ENCODE measurements at places on chromosomes 6 and 20. TPM values are rescaled to one million over a fixed set of nuclear protein-coding genes. Genes with fewer than 3 reads are reported as not detected.

GRCh38 chr20:4763723-4764510 lies 42.2 kb downstream of the PRND start:
- DNase-seq: no peak

- DNase-seq: no peak
Observed at GRCh38 chr6:44266347-44266746, 996 bp upstream of the NFKBIE start.

DNA sequence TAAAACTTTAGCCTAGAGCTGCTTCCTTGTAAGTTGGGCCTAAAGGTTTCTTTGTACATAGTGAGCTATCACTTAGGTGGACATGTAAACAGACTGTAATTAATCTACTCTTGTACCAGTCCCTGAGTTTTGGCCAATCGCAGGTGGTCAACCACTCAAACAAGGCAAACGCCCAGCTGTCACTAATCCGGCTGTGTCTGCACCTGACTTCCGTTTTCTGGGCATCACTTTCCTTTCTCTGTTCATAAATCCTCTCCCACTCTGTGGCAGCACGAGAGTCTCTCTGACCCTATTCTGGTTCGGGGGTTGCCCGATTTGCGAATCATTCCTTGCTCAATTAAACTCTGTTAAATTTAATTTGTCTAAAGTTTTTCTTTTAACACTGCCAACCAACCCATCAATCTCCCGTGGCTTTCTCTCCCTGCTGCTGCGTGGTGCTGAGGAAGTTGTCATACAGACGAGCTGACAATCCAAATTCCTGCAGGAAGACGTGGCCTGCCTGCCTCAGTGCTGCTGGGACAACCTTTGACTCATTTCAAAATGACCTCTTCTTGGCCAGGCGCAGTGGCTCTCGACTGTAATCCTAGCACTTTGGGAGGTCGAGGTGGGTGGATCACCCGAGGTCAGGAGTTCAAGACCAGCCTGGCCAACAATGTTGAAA lies 206.3 kb downstream of the QKI start:
- DNase-seq: no peak

GRCh38 chr6:32139590-32139989 lies 9.5 kb upstream of the FKBPL start:
- DNase-seq: no peak

GRCh38 chr6:35492258-35492973 lies 4.5 kb downstream of the TEAD3 start:
- peak; percentile 39 for DNase-seq

DNA sequence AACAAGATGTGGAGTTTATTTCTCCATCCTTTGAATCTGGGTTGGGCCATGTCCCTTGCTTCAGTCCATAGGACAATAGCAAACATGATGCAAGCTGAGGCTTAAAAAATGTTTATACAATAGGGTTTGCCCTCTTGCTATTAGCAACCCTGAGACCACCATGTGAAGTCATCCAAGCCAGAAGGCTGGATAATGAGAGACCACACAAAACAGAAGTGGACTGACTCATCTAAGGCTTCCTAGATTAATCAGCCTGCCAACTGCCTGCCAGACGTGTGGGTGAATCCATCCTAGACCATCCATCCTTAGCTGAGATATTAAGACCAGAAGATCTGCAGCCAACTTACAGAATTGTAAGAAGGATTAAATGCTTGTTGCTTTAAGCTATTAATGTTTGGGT lies 38.1 kb upstream of the ISM1 start:
- no peak for DNase-seq

- no peak for DNase-seq
Observed at GRCh38 chr6:114170372-114170771, 172.5 kb downstream of the HS3ST5 start.

GRCh38 chr6:105966481-105966880 lies 119.7 kb upstream of the PRDM1 start:
- DNase-seq: no peak

GRCh38 chr6:129203190-129203900 lies 320.4 kb downstream of the LAMA2 start:
- peak; percentile 12 for DNase-seq

DNA sequence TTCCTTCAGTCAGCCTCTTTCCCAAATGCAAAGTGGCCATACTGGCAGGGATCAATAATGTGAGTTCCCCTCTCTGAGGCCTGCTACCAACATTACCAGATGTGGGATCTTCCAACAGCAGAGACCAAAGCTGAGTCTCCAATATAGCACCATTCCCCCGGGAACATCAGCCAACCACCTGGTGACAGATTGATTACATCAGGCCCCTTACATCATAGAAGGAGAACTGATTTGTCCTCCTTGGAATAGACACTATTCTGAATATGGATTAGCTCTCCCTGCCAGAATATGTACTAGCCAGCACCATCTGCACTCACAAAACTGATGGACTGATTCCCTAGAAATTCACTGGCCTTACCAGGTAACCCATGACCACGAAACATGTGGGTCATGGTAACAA lies 61.9 kb upstream of the CARMIL1 start:
- no peak for DNase-seq

DNA sequence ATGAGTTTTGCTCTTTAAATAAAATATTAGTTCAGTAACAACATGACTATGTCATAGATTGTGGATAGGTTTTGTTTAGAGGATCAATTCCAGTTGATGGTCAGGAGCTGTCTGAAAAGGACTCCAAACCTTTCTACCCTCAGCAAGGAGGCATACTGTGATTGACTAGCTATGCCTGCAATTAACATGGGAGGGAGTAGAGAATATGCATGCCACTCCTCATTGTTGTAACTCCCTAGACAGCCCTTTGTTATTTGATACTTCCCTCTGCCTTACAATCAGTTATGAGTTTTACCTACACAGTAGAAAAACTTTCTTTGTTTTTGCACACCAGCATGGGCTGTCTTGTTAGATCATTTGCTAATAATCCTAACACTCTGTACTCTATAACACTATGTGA lies 1418.5 kb downstream of the KHDRBS2 start:
- no peak for DNase-seq

GRCh38 chr6:15363164-15363522 lies 117.3 kb downstream of the JARID2 start:
- DNase-seq: no peak

- no peak for DNase-seq
Observed at GRCh38 chr6:108119769-108120141, 45.2 kb upstream of the OSTM1 start.

- no peak for DNase-seq
Observed at GRCh38 chr6:142679907-142680700, 264.9 kb downstream of the HIVEP2 start.

- DNase-seq: peak; percentile 48
Observed at GRCh38 chr6:87473419-87473903, 687 bp downstream of the SLC35A1 start.

- DNase-seq: peak; percentile 45
Observed at GRCh38 chr20:58604128-58604881, 46.8 kb upstream of the STX16 start.

DNA sequence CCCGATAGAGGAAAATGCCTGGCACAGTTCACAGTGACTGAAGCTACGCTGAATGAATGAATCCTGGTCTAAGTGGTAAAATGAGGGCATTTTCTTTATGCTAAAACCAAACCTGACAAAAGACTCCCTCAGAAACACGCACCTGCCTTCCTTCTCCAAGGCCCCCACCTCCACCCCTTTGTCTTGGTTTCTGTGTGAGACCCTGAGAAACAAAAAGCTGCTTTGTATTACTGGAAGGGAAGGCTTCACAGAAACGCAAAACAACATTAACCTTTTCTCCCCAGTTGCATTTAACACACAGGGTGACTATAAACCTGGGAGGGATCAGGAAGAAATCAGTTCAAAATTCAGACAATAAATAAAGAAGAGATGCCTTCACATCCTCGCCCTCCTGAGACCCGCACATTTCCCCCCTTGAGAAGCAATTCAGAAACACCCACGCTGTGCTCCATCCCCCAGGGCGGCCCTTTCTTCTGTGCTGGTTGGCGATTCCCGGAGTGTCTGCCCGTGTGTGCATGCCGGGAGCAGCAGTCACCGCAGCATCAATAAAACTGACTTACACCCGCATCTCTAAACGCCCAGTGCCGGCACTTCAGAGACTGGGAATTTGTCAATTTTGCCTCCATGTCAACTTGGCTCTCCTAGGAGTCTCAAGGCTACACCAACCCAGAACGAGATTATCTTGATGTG lies 67.2 kb upstream of the TRAF3IP2 start:
- no peak for DNase-seq

- DNase-seq: no peak
Observed at GRCh38 chr20:24382743-24383142, 86.7 kb upstream of the SYNDIG1 start.

DNA sequence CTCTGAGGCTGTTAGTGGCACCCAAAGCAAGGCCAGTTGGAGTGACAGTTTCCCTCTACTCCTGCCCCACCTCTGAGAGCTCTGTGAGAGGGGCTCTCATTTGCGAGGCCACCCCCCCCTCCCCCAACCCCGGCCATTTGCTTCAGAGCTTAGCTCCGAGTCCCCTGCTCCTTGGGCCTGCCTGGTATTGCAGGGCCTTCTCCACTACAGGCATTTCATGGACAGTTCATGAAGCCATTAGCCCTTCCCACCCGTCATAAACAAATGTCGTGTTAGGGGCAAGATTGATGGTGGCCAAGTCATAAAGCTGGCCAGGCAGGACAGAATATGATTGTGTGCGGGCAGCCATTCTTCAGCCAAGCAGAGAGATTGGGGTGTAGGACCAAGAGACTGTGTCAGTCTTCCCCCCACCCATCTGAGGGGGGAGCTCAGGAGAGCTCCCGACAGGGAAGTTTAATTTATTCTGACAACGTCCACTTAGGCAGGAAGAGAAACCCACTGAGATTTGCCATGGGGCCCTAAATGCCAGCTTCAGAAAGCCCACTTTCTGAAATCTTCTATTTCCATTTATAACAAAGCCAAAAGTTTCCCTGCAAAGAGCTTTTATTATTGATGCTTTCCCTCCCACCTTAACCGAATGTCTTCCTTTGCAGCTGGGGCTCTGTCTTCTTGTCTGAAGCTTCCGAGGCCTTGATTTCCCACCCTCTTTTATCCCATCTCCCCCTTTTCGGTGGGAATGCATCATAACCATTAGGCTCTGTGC lies 7.2 kb downstream of the FOXC1 start:
- DNase-seq: no peak

DNA sequence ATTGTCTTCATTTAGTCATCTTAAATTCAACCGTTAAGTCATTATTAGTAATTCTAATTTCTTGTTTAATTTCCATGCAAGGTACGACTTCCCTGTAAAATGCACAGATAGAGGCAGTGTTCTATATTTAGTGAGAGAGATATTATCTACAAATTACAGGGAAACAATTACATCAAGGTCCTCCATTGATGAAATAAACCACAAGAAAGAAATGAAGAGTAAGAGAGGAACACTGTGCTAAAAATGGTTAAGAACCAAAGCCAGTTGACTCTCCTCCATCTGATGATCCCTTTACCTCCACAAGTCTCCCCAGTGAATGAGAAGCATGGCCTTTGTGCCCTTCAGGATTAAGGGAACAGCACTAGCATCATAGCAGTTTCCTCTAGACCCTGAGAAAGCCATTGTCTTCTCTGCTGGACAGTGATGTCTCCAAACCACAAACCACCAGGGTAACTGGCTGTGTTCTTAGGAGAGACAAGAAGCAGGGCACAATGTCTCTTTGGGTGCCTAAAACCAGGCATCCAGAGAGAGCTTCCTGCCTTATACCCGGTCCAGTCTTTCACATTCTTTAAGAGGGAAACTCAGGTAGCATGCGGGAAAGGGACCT lies 38.1 kb downstream of the IRF4 start:
- no peak for DNase-seq

GRCh38 chr6:79833264-79833963 lies 113.9 kb downstream of the ELOVL4 start:
- DNase-seq: peak; percentile 41

DNA sequence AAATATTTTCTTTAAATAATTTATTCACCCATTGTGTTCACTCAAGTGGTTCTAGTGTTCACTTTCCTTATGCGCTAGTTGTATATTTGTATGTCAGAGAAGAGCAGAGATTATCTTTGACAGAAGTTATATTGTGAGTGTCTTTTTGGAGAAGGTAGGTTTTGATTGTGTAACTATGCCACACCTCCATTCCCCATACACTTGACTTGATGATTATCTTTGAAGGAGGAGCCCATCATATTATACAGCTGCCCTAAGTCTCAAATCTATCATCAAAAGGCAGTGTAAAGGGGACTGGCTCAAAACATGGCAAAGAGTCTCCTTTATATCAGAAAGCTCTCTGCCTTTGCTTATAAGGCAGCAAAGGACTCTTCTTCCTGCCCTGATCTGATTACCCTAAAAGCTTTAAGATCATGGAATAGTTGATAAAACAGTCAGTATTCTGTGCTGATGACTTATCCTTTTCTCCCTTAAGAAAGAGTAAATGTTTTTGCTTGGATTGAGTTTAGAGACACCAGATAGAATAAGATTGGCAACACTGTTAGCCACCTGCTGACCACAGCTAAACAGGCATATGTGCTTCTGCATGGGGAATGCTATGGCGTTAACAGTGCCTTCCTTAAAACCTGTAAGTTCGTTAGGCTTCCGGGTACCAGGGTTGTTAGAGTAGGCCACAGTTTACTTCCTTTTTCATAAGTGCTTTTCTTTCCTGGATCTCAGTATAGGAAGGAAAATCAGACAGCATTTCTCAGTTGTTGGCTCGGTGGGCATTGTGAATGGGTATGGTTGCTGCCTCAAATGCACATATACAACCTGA lies 22.6 kb downstream of the TOP1 start:
- no peak for DNase-seq

GRCh38 chr20:20568604-20569205 lies 143.7 kb downstream of the RALGAPA2 start:
- DNase-seq: peak; percentile 51

GRCh38 chr6:139306291-139306981 lies 14.6 kb upstream of the TXLNB start:
- no peak for DNase-seq

DNA sequence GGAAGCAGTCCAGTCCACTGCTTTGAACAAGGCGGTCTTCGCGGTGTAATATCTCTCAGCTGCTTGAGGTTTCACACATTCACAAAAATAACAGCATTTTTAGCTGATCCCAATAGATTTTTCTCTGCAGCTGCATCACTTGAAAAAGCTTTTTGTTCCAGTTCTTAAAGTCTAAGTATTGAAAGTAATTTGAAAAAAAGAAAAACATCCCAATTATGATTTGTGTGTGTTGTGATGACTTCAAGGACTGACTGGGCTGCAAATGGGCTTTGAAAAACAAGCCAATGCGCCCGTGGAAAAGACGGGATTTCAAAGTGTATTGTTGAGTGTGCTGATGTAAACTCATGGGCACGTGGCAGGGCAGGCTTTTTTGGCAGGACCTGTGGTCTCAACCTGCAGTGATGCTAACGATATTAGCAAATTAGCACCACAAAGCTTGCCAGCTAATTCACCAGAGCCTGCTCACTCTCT lies 151.1 kb downstream of the TMEM242 start:
- DNase-seq: no peak

Gene TRIM40
- not detected for total RNA-seq

Gene SCAND1
- total RNA-seq: 41.0 TPM

Gene HLA-DQB1
- total RNA-seq: not detected

Gene CLIC1
- 701 TPM for total RNA-seq

Gene PSMF1
- 50.3 TPM for total RNA-seq

Gene SUMO4
- 2.6 TPM for total RNA-seq

Gene DNMT3B
- total RNA-seq: 3.2 TPM

Gene DEFB128
- total RNA-seq: not detected

Gene SLC22A2
- under 0.01 TPM for total RNA-seq

Gene LPIN3
- total RNA-seq: 5.6 TPM

Gene AIF1
- not detected for total RNA-seq

Gene KCNQ5
- total RNA-seq: 0.97 TPM

All from fibroblast of villous mesenchyme (primary cell).